Occipital lobe (tissue), 3 donors: ENCODE measurements at places on chromosomes 12 and 14. TPM values are rescaled to one million over a fixed set of nuclear protein-coding genes. Genes with fewer than 3 reads are reported as not detected.

DNA sequence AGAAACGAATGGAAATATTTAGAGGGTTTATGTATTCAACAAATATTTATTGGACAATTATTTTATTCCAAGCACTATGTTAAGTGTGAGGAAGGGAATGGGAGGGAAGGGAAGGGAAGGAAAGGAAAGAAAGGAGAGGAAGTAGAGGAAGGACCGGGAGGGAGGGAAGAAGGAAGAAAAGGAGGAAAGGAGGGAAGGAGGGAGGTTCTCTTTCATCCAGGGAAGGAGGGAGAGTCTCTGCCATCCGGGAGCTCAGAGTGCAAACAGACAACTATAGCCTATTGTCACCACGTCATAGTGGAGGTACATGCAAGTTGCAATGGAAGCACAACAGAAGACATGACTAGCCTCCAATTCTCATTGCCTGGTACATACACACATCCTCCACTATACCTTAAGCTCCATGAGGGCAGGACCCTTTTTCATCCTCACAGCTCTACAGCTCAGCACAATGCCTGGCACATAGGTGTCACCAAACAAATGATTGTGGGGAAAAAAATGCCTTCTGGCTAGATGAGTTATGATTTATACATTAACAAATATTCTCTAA, 48.1 kb downstream of the DAD1 start:
- no peak for DNase-seq

DNA sequence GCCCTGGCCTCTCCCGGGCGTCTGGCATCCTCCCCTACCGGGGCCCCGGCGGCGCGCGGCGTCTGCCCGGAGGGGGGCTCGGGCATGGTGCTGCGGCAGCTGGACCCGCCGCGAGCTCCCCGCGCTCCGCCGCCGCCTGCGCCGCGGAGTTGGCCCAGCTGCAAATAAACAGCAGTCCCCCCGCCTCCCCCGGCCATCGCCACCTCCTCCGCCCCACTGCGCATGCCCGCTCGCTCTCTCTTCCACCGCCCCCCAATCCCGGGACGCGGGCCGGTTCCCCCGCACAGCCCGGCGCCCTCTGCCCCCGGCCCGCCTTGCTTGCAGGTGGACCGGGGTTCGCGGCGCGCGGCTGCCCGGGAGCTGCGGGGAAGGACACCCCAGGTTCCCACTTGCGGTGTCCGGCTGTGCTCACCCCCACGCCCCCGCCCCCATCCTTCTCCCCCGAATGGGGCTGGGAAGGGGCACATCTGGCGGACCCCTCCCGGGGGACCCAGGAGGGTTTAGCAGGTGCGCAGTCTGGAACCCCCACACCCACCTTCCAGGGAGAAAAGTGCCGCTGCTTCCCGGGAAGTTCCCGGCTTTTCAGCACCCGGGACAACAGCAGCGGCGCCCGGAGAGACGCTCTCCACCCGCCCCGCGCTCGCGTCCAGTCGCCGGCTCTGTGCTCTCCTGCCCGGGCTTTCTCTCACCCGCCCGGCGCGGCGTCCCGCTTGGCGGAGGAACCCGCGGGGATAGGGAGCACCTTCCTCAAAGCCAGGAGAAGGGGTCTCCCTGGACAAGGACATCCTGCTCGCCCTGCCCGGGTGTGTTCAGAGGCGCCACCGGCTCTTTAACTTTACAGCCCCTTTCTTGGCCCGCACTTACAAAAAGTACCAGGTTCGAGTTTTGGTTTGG, at the start of gene TMTC1:
TSS of gene TMTC1 (minus strand) at position 170 of the 894 bp plus-strand sequence. CDS start 191 bp downstream, outside the sequence.
- DNase-seq: peak; percentile 62

Gene TMX1
- 32.0 TPM for total RNA-seq

Gene MYO1A
- total RNA-seq: not detected

DNA sequence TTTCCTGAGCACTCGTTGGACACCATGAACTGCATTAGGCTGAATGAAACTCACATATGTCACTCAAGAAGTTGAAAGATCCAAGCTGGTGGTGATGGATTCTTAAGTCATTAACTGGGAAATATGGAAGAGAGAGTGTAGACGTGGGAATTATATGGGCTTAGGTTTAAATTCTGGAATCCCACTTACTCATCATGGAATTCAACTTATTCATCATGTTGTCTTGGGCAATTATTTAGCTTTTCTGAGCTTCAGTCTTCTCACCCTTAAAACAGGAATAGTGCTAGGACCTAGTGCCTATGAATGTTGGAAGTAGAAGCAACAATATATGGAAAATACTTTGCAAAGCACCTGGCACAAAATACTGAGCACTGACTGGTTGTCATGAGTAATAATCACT, 292.4 kb upstream of the TBX3 start:
- DNase-seq: no peak

- DNase-seq: no peak
These were observed 67.3 kb upstream of the STK38L start for GRCh38 chr12:27176765-27177164.

Gene RNASE8
- total RNA-seq: not detected

Gene GNB3
- total RNA-seq: 0.94 TPM

Gene TMEM229B
- total RNA-seq: 23.9 TPM

DNA sequence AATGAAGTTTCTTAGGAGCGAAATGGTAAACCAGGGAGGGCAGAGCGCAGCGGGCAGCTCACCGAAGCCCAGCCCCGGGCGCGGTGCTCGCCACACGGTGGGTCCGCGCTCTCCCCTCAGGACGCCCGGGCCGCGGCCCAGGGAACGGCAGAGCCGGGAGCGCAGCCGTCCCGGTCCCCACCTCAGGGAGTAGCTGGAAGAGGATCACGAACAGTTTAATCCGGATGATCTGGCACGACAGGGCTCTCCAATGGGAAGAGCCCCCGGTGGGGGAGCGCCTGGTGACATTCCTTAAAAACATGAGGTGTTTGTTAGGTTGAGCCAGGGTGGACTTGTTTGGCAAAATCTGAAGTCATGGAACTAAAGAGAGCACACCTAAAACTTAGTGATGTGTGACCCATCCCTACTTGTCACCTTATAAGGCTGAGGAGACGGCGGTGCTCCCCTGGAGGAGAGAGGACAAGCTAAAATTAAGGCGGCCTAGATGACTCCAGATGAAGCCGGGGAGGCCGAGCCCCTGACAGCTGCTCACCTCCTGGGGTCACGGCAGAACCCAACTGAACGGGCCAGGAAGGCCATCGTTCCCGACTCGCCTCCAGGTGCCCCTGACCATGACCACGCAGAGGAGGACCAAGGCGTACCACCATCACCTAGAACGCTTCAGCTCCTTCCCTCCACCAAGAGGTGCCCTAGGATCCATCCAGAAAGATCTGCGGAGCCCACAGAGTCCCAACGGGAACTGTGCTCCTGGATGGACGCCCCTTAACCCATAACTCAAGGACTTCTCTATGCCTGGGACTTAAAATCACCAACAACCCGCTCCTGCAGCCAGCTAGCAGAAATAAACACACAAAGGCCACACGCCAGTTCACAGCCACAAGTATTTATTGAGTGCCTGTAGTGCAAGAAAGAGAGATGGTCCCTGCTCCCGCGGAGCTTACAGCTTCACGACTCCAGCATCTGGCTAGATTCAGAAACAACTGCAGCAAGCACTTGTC, 866 bp upstream of the PITPNM2 start:
- DNase-seq: no peak

DNA sequence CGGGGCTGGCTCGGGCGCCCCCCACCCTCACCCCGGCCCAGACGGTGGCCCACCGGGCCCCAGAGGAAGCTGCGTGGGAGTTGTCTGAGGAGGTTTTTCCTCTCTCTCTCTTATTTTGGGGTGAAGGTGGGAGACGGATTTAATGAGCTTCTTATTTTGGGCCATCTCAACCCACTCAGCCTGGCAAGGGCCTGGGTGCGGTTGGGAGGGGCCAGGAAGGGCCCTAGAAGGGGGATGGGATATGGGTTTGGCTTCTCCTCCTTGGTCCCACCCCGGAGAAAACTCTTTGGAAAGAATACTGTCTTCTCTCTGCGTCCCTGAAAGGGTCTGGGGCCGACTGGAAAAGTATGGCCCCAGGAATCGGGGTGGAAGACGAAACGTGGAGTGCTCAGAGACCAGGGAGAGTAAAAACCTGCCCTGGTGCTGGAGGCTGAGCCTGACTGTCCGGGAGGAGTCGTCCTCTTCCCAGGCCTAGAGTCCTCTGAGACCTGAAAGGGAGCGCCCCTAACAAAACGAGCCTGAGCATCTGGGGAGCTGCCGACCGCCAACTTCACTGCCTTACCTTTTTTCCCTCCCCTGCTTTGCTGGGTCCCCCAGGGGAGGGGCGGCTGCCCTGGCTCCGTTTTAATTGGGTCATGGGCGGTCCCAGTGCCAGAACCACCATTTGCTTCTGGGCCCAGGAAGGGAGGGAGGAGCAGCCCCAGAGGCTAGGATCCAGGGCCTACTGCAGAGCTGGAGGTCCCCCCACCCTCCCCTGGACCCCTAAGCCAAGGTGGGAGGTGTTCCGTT, 1.6 kb downstream of the MMP14 start:
- DNase-seq: no peak

GRCh38 chr12:2320841-2321240, 268.1 kb downstream of the CACNA1C start:
- no peak for DNase-seq

DNA sequence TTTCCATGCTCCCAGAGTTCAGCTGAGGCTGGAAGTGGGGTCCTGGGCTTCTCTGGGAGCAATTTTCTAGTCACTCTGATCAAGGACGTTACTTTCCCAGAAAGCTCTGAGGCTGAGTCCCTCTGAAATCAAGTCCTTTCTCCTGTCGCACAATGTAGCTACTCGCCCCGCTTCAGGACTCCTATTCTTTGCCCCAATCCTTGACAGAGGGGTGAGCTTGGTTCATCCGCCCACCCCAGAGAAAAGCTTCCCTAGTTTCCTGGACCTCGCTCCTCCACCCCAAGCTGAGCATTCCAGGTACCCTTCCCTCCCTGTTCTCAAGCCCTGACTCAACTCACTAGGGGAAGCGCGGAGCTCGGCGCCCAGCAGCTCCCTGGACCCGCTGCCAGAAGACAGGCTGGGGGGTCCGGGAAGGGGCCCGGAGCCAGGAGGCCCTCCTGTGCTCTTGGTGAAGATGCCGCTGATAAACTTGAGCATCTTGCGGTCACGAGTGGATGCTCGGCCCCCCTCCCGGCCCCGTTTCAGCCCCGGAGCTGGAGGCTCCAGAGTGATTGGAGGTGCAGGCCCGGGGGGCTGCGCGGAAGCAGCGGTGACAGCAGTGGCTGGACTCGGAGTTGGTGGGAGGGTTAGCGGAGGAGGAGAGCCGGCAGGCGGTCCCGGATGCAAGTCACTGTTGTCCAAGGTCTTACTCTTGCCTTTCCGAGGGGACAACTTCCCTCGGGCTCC, 1.6 kb downstream of the AGAP2 start:
- DNase-seq: no peak

- no peak for DNase-seq
These were observed 12.2 kb upstream of the CCDC60 start for GRCh38 chr12:119322301-119322723.

DNA sequence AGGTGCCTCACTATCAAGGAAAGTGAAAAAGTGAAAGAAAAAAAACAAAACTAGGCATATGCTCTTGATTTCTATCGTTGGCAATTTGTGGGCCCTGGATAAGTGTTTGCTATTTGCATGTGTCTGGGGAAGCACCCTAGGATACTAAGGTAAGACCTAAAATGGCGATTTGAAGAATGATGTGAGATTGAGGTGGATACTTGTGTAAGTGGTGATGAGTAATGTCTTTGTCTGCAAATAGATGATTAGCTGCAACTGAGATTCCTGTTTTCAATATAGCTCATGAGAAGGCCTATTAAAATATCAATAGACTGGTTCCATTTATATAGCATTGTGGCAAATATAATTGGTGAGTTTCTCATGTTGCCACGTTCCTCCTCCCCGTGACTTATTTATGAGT, 261.7 kb downstream of the NEDD1 start:
- DNase-seq: no peak

Gene SLC15A4
- 39.5 TPM for total RNA-seq

DNA sequence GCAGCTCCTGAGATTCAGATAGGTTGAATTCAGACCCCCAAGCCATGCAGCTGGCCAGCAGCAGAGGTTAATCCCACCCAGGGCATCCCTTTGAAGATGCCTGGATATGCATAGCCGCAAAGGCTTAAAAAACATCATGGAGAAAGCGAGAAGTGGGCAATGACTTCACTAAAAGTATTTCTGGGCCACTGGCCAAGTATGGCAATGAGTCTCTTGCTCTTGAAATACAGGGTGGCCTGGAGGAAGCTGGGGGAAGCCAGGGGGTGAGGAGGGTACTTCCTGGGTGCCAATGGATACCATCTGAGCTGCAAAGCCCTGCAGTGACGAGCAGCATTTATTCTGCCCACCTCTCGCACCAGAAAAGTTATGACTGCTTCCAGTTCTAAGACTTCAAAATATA, 539.3 kb upstream of the TBX3 start:
- no peak for DNase-seq

- DNase-seq: no peak
These were observed 5.5 kb downstream of the DUSP6 start for GRCh38 chr12:89346741-89347324.

- no peak for DNase-seq
These were observed 188.2 kb downstream of the PLCZ1 start for GRCh38 chr12:18549598-18549997.

DNA sequence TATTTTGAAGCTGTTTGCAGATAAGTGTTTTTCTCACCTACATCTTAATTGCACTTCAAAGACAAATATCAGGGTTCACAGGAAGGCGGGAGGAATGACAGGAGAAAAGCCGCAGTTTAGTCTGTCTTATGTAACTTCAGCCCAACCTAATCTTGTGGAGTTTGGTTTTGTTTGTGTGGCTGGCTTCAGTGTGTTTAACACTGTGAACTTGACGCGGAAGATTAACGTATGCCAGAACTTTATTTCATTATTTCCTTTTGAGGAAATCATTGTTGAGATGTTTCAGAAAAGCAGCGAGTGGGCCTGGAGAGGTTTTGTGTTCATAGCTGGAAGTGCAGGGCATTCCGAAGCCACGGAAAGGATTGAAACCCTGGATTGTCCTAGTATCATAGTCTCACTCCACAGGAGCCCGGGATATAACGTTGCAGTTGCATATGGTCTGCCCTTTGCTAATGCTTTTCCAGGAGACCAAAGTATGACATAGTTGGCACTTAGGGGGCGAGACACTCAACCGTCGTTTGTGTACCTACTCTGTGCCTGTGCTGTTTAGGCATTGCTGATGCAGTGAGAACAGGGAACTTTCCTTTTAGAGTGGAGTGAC, 2.0 kb downstream of the PELI2 start:
- no peak for DNase-seq

DNA sequence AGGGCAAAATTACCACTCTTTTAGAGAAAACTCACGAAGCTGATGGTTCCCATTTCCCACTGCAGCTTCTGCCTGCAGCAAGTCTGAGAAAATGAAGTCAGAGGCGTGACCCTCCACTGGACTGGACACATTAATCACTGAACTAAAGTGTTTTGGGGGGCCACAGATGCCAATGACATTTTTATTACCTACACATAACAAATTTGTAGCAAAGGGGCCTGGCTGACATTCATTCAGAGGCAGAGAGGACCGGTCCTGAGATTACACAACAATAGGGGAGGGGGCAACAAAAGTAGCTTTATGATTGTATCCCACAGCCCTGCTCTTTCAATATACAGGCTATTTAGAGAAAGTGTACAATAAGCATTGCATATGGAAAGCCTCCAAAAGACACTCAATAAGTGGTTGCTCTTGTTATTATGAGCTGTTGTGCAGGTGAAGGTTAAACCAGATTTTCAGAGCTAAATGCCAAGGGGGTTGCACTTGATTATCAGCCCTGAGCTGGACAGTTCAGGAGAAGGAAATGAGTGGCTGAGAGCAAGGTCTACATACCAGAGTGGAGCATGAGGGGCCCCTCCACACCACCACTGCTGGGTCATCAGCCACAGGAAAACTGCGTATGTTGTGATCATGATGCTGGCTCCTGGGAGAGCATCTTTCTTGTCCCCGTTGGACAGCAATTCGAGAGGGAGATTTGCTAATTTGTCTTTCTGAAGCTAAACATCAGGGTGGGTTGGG, 41.5 kb upstream of the CCDC60 start:
- DNase-seq: no peak

Gene CRACR2A
- total RNA-seq: 1.1 TPM
